Activated T-helper 1 cell treated with anti-CD3 and anti-CD28 coated beads, Interleukin-2, amount 50 U/mL, for 16 hours (primary cell): ENCODE measurements at places on chromosomes 2 and 18.

- DNase-seq = no peak
Observed at GRCh38 chr18:48994044-48994651, 43.4 kb upstream of the SMAD7 start.

DNA sequence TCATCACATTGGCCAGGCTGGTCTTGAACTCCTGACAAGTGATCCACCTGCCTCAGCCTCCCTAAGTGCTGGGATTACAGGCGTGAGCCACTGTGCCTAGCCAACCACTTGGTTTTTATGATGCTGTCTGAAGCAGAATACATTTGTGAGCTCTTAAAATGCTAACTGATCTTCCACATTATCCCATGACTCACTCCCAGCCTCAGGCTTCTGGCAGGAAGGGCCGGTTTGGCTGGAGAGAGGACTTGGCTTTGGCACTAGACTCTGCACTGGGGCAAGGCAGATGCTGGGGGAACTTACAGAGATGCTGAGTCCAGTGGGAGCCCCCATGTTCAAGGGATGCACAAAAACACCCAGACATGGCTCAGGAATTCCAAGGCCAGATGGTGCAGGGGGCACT lies 40.5 kb upstream of the SH3BP4 start:
- DNase-seq = no peak

DNA sequence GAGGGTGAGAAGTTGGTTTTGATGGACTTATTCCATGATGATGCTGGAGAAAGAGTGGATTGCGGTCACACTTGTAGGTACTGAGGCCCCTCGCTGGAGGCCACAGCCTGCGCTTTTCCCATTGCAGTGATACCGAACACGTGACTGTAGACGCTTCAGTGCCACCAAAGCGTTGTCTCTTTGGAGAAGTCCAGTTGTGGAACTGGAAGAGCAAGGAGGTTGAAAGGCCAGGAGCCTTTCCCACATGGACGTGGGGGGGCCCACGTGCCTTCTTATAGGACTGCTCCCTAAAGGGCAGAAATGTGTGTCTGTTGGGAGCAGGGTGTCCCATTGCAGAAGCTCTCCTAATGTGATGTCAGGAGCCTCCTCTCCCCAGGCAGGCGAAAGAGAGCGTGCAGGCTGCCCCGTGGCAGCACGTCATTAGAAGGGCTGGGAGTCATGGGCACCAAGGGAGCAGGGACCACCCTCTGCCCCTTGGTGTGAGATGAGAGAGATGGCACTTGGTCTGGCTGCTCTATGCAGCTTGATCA lies 31.5 kb downstream of the LPIN1 start:
- DNase-seq = no peak

- no peak for DNase-seq
Observed at GRCh38 chr2:168212167-168212566, 35.2 kb downstream of the STK39 start.

DNA sequence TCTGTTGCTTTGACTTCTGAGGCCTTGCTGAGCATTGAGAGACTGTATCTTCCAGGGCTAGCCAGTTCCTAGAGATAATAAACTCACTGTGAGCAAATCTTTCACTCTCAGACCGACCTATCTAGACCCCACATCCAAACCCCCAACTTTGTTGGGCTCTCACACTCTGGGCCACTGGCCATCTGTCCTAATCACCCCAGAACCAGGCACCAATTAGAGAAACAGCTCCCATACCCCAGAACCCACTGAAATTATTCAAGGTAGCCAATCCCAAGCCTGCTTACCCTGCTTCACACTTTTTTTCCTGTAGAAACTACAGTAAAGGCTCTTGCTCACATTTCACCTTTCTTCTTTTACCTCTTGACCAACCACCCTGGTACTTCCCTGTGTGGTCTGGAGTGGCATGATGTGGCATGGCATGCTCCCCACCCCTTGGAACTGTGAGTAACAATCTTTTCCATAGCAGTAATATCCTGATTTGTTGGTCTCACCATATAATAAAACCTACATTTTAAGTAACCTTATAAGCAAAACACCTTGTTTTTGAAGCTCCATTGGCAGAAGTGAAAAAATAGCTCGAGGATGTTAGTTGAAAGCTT lies 55.2 kb downstream of the ANKRD12 start:
- DNase-seq = no peak

DNA sequence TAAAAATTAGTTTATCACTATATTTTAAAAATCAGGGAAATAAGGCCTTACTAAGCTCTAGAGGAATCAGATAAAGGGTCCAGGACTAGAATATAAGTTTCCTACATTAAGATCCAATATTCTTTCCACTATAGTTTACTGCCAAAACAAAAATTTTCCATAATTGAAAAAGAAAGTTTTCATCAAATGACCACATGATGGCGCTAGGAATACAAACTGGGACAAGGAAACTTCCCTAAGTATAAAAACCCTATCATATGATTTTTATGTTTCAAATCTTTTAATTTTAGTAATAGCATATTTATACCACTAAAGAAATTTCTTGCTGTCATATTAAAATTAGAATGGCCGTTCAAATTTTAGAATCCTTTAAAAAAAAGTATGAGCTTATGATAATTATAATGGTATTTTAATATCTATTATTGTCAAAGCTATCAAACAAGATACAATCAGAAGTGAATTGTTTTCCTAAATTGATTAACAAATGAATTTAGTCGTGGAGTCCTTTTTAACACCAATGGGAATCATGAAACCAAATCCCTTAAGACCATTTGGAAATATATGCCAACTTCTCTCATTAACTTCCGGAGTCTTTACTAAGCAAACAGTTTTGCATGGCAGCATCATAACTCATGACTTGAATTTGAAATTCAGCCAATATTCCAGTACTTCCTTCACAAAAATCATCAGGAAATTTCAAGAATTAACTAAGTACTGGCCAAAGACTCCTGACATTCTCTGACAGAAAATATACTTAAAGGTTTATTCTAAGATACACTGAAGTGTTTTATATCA lies 70.3 kb downstream of the SCN1A start:
- DNase-seq = no peak

DNA sequence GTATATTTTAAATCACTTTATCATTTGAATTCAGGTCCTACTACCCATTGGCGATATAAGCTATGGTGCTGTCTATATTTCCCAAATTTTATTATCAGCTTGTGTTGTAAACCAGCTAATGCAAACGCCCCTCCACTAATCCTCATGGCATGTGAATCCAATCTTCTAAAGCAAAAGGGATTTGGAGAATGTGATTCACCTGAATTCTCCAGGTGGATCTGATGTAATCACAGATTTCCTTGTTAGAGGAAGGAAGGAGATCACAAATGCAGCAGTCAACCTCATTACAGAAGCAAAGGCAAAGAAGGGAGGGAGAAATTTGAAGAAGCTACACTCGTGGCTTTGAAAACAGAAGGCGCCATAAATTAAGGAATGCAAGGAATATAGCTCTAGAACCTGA lies 431.1 kb upstream of the CDH19 start:
- DNase-seq = no peak

DNA sequence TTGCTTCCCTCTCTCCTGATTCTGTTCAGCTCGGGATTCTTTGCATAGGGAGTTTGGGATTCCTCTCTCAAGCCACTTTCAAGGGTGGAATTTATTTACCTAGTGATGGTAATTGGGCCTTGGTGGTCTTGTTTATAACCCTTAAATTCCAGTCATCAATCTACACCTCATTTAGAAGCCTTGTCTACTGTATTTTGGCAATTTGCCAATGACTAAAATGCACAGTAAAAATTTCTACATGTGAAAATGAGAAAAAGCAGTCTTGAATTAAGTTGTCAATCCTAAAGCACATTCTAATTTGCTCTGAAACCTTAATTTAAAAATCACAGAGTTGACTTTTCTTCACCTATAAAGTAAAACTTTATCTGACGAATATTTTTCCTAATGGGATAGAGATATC lies 749.2 kb upstream of the CRIM1 start:
- DNase-seq = no peak

GRCh38 chr18:77173275-77174030 lies 40.9 kb upstream of the MBP start:
- DNase-seq = no peak

GRCh38 chr18:11053293-11053692 lies 96.1 kb downstream of the PIEZO2 start:
- no peak for DNase-seq

DNA sequence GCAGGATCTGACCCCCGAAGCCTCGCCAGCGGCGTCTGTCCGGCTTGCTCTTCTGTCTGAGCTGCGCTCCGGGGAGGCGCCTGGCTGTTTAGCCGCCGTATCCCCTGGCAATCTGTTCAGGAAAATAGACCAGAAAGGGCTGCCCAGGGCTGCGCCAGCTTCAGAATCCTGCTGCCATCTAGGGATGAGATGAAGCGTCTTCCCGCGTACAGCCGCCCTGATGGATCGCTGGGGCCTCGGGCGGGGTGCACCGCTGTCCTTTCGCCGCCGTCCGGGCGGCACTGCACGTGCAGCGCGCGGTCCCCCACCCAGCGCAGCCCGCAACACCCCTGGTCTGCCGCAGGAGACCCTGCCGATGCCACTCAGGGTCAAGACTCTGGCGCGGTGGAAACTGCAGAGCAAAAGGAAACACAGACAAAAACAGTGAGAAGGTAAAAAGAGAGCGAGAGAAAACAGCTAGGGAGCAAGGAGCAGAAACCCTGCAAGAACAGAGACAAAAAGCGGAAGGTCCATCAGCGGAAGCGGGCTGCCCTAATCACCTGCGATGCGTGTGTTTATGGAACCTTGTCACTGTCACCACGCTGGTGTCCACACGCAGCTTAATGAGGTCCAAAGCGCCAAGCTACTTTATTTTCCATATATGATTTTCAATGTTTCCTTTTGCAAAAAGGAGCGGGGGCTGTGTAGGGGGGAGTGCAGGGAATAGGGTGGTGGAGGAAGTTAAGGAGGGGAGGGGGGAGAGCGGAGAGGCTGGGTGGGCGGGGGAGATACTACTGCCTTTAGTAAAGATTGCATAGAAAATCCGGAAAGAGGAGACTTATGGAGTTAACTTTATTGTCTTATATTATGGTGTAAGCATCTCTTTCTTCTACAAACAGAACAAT lies 2113.3 kb upstream of the PIK3C3 start:
- no peak for DNase-seq

- DNase-seq = no peak
Observed at GRCh38 chr18:59848002-59848401, 51.8 kb upstream of the PMAIP1 start.

GRCh38 chr18:32888306-32888705 lies 115.5 kb upstream of the KLHL14 start:
- no peak for DNase-seq

DNA sequence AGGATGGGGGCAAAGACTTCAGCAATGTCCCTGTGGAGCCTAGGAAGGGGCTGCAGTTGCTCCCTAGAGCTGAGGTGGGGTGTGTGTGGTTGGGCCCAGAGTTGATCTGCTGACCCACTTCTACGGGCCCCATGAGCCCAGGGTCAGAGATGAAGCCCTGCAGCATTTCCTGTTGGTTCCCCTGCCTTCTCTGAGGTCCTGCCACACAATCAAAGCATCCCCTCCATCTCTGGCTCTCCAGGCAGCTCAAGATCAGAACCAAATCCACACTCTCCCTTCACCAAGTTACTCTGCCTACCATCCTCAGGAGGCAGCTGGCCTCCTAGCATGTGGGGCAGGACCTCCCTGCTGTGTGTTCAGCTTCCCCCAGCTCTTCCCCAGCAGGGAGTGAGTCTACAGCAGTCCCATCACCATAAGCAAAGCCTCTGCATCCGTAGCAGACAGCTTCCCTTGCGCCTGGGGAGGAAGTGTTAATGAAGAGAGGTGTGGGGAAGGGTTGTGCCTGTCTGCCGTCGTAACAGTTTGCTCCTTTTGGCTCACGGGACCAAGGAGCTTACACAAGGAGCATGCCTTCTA lies 26.9 kb downstream of the TMEM247 start:
- no peak for DNase-seq

DNA sequence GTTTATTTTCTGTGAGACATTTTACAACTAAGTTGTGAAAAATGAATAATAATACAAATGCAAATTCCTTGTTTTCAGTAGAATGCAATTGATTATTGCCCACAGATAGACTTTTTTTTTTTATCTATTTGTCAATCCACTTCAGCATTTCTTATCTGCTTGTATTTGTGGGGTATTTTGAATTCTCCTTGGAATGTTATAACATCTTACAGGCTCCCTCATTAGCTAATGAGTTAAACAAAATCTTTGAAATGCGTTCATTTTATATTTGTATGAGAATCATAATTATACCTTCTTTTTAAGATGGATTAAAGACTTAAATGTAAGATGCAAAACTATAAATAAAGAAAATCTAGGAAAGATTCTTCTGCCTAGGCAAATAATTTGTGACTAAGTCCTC lies 114.2 kb downstream of the CALCRL start:
- DNase-seq = no peak

GRCh38 chr2:34103437-34103836 lies 504.3 kb upstream of the FAM98A start:
- DNase-seq = no peak

DNA sequence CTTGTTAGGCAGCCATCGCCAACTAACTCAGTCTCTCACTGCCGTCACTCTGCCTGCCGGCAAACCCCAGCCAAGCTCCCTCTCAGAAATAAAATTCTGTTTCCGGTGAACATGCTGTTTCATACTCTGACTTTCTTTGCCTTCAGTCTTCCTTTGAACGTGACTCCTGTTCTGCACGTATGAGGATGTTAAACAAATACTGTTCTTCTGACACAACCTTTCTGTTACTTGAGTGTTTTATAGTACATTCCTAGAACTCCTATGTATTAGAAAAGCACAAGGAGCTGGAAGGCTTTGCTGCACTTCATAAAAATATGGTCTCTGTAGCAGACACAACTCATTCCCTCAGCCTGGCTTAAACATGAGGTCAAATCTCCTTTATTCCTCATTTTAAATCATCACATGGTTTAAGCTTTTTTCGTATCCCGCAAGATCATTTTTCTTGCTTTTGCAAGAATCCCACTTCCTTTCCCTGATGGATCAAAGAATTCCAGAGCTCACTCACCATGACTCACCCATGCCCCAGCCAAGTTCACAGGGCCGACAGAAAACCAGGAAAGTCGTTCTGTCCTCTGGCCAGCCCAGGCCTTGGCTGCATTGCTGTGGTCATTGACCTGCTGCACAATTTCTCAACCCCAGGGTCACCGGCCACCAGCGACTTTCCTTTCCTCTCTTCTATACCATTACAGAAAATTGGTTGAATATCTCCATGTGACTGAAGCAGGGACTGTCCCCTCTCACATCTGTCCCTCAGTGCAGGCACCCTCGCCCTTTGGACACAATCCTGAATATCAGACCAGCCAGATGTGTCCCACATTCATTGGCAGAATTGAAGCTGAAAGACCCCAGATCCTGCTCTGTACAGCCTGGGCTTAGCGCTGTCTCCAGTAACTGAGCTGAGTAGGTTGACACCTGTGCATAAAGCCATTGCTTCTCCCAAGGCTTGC lies 183.1 kb upstream of the ARL4C start:
- DNase-seq = no peak

DNA sequence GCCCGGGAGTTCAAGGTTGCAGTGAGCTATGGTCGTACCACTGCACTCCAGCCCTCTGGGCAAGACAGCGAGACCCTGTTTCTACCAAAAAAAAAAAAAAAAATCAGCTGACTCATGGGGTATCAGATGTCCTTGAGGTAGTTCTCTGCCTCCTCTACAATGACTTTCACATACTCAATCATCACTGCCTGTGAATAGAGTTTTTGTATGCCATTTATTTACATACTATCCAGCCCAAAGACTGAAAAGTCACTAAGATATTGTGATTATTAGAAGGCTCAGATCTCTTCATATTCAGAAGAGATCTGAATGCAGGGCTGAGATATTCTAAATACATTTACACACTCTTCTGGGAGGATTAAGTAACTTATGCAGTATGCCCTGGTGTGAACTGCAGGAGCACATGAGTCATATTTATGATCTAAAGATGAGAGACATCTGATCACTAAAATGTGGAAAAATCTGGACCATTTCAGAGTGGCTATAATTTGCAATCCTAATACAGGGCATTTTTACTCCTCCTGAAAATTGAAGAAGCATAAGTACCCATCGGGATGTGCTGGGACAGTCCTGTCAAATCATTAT lies 38.9 kb downstream of the KLF7 start:
- DNase-seq = no peak
